ENCODE measurements at places on chromosomes 4 and X.

DNA sequence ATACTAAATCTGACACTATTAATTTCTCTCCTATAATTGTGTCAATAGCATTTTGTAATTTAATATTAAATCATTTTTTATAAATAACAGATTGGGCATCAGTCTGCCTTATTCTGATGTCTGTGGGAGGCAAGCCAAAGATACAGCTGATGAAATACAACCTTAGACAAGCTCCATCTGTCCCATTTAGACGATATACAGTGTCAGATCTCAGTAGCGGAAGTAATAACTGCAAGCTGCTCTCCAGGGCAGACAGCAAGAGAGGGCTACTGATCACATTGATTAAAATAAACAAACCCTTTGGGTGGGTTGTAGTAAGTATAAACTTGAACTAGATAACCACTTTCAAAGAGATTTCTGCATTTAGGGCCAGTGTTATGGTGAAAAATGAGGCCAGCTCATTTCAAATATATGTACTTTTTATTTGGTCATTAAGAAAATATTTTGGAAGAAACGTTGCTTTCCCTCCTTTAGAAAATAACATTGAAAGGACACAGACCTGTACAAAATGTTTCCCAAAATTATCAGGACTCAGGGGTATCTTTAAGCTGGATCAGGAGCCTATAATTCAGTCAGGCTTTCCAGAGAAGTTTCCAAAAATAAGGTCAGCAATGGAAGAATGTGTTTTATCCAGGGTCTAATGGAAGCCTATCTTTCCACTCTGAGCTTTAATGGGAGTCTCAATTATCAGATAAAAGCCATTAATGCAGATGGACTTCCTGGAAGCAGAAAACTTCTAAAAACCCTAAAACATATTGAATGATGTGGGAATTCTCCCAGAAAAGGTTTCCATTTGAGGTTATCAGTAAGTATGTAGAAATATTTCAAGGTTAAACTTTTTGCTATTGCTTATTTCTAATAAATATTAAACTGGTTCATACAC, 1028.8 kb upstream of the IGFBP7 start:
- DNase-seq, result no peak

- DNase-seq, result no peak
These were observed 227.1 kb upstream of the FTHL17 start for GRCh38 chrX:31298916-31299315.

DNA sequence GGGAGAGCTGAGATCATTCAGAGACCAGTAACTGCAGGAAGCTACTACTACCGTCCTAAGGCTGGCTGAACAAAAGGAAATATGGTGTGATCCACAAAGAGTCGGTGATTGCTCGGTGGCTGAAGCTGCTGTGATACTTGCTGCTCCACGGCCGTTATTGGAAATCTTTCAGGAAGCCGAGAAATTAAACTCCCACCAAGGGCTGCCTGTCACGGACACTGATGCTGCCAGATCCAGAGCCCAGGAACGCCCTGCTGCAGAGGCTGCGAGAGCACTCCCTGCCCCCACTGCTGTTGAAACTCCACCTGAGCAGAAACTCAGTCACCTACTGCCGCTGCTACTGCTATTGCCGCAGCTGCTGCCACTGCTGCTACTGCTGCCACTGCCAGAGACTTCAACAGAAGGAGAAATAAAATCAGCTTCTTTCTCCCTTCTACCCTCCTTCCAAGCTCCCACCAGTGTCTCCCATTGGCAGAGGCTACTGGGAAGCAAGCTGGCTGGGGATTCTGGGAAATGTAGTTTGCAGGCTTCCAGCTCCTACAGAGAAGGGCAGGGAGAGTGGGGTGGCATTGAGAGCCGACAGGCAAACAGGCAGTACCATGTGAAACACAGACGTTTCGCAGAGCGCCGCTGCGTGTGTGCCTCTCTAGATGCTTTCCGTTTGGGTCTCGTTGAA, 126.0 kb upstream of the ENPP6 start:
- DNase-seq, result no peak

DNA sequence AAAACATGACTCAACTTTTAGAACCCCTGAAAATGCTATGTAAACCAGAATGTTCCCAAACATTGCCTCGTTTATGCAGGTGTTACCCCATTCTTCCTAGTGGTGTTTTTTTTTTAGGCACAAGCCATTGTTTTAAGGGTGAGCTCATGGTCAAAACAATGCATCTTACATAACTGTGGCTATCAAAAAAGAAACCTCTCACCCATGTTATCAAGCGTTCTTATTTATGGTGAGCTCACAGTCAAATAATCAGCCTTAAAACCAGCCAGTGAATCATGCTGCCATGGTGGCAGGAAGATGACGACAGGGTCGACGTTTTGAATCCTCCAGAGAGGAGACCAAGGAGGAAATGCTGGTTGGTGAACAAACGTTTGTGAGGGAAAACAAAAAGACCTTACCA, 195.2 kb downstream of the KDR start:
- no peak for DNase-seq

- no peak for DNase-seq
These were observed 54.2 kb downstream of the ATXN3L start for GRCh38 chrX:13265549-13266132.

- no peak for DNase-seq
These were observed 174.8 kb upstream of the NPY2R start for GRCh38 chr4:155033604-155034003.

GRCh38 chr4:108157655-108158054, 11.1 kb downstream of the LEF1 start:
- no peak for DNase-seq

- DNase-seq, result no peak
These were observed 13.5 kb upstream of the NKX1-1 start for GRCh38 chr4:1419708-1420107.

- DNase-seq, result no peak
These were observed 5.0 kb downstream of the ZFX start for GRCh38 chrX:24154490-24155034.

GRCh38 chr4:27223326-27223725, 362.7 kb downstream of the STIM2 start:
- DNase-seq, result no peak

DNA sequence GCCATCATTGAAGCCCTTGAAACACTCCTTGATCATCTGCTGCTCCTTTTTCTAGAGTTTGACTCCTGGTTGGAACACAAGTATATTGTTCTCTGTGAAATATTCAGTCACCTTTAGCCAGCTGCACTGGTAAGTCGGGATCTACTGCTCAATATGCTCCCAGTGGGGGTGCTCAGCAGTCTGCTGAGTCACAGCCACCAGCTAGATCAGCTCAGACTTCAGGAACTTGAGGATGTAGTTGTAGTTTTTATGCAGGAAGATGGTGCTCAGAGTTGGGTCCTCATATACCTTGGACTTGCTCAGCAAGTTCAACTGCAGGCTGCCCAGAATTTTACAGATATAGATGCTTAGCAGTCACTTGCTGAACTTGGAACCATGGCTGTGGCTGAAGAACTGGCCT, 202.5 kb upstream of the RPL34 start:
- DNase-seq, result no peak

Data from GOT3 (cell line).